NCI-H69 (cell line): ENCODE measurements at places on chromosomes 16 and 17.

GRCh38 chr16:87491522-87492290, 1.1 kb downstream of the ZCCHC14 start:
- DNase-seq = peak; percentile 30

GRCh38 chr16:57667526-57668262, 412 bp upstream of the ADGRG3 start:
- DNase-seq = peak; percentile 29

GRCh38 chr16:35177851-35178250, 1718.4 kb downstream of the TP53TG3F start:
- DNase-seq = no peak

DNA sequence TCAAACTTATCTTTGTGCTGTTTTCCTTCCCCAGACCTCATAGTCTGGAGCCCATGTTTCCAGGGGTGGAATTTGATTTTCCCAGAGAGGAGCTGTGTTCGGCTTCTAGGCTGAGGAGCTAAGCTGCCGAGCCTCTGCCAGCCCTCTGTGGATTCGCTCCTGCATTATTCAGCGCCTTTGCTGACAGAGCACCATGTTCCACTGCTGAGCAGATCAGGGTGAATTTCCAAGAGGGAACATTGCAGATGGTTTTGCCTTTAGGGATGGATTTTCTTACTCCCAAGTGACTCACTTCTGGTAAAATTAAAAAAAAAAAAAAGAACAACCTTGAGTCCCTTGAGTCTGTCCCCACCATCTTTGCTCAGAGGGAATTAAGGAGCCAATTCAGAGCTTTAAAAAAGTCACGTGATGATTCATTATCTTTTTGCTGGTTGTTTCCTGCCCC, 229.5 kb downstream of the PRKCA start:
- no peak for DNase-seq

GRCh38 chr16:27108826-27109665, 42.3 kb downstream of the C16orf82 start:
- no peak for DNase-seq

GRCh38 chr17:63652106-63652505, 29.9 kb downstream of the MAP3K3 start:
- no peak for DNase-seq

- no peak for DNase-seq
Measured at GRCh38 chr17:65039336-65039988, 17.1 kb downstream of the GNA13 start.

DNA sequence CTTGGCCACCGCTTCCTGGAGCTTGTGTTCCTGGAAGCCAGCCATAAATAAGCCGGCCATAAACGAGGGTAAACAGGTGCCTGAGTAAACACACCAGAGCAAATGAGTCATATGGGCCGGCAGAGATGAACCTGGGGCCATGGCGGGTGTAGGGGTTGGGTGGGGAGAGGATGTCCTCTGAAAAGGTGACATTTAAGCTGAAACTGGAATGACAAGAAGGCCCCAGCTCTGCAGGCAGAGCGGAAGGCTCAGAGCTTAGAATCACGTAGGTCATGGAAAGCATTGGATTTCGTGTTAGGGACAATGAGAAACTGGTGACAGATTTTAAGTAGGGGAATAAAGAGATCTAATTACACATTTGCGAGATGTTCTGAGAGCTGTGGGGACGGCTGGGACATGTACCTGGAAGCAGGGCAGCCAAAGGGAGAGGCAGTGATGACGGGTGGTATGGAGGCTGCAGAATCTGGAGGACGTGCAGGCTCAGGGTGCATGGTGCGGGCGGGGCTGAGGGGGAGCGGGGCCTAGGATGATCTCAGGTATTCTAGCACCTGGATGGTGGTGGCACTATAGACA, 8.1 kb upstream of the DNASE1 start:
- peak; percentile 85 for DNase-seq

- no peak for DNase-seq
Measured at GRCh38 chr16:76816475-76816874, 374.5 kb upstream of the MON1B start.

- DNase-seq = no peak
Measured at GRCh38 chr17:21538615-21539014, 153.7 kb upstream of the KCNJ18 start.

GRCh38 chr17:6572972-6573370, 16.6 kb upstream of the PITPNM3 start:
- no peak for DNase-seq

GRCh38 chr17:79017546-79018369, 6.2 kb upstream of the C1QTNF1 start:
- no peak for DNase-seq

DNA sequence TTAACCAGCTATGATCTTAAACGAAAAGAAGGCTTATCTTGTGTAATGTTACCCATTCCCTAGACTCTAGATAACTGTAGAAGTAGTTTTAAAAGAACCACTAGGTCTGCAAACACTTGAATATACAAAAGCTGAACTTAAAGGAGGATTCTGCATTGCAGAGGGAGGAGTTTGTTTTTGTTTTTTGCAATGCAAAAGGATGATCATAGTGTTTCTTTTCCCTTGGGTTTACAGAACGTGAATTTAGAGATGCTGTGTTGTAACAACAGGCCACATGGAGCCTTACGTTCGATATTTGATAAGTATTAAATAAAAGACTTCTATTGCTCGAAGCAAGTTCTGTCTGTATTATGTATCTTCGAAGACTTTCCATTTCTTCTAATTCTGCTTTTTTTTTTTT, 77.6 kb downstream of the CHD9 start:
- no peak for DNase-seq

DNA sequence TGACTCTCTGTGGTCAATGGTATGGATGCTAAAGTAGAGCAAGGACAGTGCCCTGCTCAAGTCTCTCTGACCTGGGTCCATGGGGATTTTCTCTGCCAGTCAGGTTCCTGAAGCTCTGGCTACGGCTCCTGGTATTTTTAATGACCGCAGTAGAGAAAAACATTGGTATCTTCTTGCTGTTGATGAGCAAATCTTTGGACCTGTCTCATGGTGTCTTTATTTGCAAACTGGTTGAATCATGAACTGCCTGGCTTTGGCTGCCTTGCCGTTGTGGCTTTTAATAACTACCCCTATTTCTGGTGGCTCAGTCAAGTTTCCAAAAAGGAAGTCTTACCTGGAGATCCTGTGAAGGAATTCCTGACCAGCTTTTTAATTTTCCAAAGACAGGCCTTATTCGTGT, 8.7 kb downstream of the FAM234A start:
- DNase-seq = no peak
